Mesangial cell (primary cell): ENCODE measurements at places on chromosomes 5 and 9. TPM values are rescaled to one million over a fixed set of nuclear protein-coding genes. Genes with fewer than 3 reads are reported as not detected.

PCDHGC4 gene
- 0.38 and 0.81 TPM in 2 replicates for total RNA-seq

IL7R gene
- 1.1 and 2.8 TPM in 2 replicates for total RNA-seq

GPX8 gene
- 60.6 and 67.5 TPM in 2 replicates for total RNA-seq

TMEM232 gene
- total RNA-seq = under 0.01 and 1.3 TPM in 2 replicates

CEL gene
- total RNA-seq = 0.16 and 0.38 TPM in 2 replicates

ASTN2 gene
- total RNA-seq = 4.7 and 5.2 TPM in 2 replicates

SIT1 gene
- not detected in 2 replicates for total RNA-seq

UNC5A gene
- 0.25 and 0.33 TPM in 2 replicates for total RNA-seq

MCIDAS gene
- not detected in 2 replicates for total RNA-seq

GAPVD1 gene
- 23.8 and 27.0 TPM in 2 replicates for total RNA-seq

PRELID2 gene
- total RNA-seq = 7.9 and 12.7 TPM in 2 replicates

TRUB2 gene
- total RNA-seq = 16.6 and 17.2 TPM in 2 replicates

SREK1IP1 gene
- total RNA-seq = 3.7 and 6.3 TPM in 2 replicates

S1PR3 gene
- 3.3 and 7.2 TPM in 2 replicates for total RNA-seq

CLTB gene
- total RNA-seq = 85.2 and 90.8 TPM in 2 replicates

ZCCHC7 gene
- 4.9 and 6.2 TPM in 2 replicates for total RNA-seq

SLC31A2 gene
- total RNA-seq = 4.4 and 8.9 TPM in 2 replicates
